Cerebellum (tissue), 4 donors: ENCODE measurements at places on chromosomes 5 and 9. TPM values are rescaled to one million over a fixed set of nuclear protein-coding genes. Genes with fewer than 3 reads are reported as not detected.

The ANKRD18B gene
- 3.4 TPM for total RNA-seq

GRCh38 chr9:136242248-136242647 is 3.4 kb downstream of the QSOX2 start:
- DNase-seq: no peak

DNA sequence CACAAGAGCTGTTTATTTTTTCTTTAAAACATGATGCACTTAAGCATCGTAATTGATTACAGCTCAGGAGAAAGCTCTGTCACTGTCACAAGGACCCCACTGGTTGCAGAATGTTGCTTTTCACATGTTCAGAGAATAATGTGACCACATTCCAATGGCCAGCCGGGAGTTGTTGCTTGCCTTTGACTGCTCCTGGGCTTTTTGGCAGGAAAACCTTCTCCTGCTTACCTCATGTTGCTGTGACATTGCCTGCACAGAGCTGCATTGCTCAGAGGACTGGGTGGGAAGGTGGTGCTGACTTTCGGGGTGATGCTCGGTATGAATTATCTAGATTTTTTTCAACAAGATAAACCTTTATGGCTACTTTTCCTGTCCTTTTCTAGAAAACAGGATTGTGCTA is 88.2 kb downstream of the PALM2AKAP2 start:
- DNase-seq: peak; percentile 70

DNA sequence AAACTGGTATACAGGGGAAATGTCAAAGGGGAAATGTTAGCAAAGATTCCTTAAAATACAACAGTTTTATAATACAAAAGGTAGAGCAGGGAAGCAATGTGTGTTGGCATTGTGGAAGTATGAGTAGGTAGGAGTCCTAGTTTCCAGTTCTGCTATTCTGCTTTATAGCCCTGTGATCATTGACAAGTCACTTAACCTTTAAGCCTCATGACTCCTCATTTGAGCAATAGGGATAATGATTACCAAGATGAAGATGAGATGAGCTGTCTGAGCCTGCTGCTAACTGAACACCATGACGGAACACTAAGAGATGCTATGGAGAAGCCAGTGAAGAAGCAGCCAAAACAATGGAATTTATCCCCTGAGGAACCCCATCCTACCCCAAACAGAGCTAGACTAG is 251.7 kb downstream of the PAPPA start:
- no peak for DNase-seq

The TAF11L8 gene
- total RNA-seq: not detected

GRCh38 chr5:168409591-168410458 is 76.4 kb upstream of the RARS1 start:
- DNase-seq: no peak

The ARPC5L gene
- total RNA-seq: 13.8 TPM

DNA sequence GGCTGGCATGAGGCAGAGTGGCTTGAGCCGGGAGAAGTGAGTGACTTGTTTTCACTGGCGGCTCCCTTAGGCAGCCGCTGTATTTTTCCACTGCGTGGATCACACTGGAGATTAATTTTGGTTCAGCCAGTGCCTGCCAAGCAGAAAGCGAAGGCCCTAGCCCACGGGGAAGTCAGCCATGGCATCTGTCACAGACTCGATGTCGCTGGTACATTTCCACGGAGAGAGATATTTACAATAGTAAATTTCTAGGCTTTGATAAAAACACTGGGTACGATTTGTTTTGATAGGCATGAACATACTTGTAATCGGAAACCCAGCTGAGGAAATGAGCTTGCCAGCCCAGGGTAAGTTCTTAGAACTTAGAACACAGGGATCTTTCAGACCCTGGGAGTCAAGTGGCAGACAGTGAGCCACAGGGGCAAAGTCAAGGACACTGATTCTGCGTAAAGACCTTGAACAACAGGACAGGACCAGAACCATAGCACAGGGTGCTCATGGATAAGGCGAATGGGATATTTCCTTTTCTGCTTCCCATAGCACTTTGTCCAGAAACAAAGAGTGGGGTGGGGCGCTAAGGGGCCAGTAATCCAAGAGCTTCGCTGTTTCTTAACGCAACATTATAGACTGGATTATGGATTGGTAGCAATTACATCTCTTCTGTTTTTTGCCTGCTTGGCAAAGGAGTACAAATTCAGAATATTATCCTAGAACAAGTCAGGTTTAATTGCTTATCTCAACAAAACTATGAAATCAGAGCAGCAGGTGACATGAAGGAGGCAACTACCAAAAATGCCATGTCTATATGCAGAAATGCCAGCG is 4.5 kb downstream of the DUSP1 start:
- peak; percentile 76 for DNase-seq

GRCh38 chr5:173050791-173051190 is 5.4 kb upstream of the CREBRF start:
- DNase-seq: no peak

GRCh38 chr5:59833448-59833847 is 60.1 kb downstream of the PDE4D start:
- DNase-seq: no peak
